ENCODE measurements at places on chromosomes 13 and 19.

DNA sequence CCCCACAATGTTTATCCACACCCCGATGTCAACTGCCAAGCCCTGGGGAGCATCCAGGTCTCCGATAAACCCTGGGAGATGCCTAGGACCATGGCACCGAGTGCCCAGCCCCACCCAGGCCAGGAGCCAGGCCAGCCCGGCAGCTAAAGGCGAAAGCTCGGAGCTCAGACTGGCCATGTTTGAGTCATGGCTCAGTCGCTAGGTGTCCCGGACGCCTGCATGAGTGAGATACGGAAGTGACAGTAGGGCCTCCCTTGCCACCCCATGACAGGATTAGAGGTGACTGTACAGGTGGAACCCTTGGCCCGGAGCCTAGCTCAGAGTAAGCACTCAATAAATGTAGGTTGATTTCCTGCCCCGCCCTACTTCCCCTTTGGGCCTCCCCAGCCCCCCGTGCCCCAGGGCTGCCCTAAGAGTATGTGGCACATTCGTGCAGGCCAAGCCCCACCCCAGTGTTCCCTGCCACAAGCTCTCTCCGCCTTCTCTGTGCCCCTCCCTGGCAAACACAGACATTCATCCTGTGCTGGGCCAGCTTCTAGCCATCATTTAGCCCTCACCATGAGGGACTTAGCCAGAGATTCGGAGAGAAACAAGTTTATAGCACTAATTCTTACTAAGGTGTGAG is 5.8 kb upstream of the TPM4 start:
- DNase-seq: peak; percentile 58

DNA sequence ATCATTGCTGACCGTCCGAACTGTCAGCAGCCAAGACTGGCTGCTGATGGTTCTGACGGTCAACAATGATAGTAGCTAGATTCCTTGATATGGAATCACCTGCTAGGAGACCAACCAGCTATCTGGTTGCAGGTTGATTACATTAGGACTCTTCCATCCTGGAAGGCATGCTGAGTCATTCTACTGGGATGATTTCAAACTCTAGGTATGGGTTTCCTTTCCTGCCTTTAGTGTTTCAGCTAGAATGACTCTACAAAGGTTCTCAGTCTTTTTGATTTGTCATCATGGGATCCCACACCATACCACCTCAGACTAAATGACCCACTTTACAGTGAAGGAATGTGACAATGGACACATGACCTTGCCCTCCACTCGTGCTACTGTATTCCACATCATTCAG is 138.1 kb upstream of the KL start:
- DNase-seq: peak; percentile 25

DNA sequence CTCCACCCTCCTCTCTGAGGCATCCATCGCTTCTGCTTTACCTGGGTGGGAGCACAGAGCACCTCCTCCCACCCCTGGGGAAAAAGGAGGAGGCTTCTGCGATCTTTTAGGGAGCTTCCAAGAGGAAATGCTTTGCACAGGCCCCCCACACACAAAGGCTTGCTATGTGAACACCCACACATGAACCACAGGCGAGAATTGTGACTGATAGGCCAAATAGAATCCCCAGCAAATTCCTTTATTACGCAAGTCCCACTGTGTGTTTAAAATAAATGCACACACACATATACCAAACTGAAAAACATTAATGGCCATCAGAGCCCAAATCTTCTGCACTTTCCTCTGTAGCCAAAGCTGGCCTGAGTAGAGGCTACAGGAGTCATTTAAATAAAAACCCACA is 50.6 kb downstream of the HSPH1 start:
- DNase-seq: no peak

- no peak for DNase-seq
Observed at GRCh38 chr13:112253631-112254030, 122.5 kb upstream of the SPACA7 start.

DNA sequence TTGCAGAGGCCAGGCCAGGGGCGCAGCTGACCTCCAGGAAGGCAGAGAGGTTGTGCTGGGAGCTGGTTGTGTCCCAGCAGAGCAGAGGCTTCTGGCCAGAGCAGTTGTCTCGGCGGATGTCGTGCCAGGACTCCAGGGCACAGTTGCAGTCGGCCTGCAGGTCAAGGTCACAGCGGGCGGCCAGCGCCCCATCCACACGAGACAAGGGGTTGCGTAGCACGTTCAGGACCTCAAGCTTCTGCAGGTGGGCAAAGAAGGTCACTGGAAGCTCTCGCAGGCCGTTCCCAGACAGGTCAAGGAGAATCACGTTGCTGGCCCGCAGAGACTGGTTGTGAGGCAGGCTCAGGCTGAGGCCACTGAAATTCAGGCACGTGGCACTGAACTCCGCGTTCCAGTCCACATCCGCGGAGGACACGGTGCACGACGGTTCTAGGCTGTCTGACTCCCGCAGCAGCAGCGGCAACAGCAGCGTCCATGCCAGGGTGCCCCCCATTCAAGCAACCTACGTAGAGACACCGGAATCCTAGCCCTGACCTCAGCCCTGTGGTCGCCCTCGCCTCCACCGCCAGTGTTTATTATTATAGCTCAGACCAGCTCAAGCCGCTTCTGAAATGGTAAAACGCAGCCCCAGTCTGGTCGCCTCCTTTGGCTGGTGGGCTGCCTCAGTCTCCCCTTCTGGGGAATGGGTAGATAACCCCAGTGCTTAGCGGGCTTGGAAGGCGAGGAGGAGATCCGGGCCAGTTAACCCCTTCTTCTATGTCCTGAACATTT is 766 bp downstream of the LRRC25 start:
- DNase-seq: no peak

GRCh38 chr19:53086949-53087348 is 16.3 kb downstream of the ZNF160 start:
- DNase-seq: no peak

DNA sequence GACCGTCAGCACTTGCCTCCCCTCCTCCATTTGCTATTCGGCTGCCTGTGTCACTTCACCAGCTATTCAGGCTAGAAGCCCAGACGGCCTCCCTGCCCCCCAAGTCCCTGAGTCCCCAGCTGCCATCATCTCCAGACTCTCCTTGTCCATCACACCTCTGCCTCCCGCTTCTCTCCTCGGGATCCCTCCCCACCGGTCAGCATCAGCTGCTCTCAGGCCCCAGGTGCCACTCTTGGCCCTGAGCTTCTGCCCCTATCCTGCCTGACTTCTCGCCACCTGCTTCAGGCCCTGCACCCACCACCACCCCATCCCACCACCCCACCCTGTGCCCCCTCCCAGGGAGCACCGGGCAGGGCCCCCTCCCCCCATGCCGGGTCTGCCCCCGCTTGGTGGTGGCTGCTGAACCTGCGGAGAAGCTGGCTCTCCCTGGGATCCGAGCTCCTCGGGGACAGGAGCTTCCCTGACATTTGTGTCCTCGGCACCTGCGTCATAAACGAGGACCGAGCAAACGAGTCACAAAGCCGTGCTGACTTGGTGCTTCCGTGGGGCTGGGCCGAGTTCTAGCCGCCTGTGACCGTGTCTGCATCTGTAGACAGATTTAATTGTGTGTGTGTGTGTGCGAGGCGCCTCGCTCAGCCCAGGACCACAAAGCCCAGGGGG is 70.3 kb upstream of the MCF2L start:
- no peak for DNase-seq

GRCh38 chr13:44089452-44089851 is 209.7 kb downstream of the LACC1 start:
- no peak for DNase-seq

DNA sequence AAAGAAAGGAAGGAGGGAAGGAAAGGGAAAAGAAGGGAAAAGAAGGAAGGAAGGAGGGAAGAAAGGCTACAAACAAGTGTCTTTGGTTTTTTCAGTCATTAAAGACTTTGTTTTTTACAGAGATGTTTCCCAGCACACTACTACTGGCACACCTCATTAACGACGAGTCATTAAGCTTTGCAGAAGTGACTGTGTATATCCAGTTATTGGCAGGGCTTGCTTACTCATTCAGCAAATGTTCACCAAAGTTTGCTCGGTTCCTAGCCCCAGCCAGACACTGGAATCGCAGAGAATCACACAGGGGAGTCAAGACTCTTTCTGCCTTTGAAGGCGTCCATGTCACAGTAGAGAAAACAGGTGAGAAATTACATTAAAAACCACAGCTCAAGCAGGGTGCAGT is 4.3 kb downstream of the NLRP12 start:
- no peak for DNase-seq

- no peak for DNase-seq
Observed at GRCh38 chr19:34888091-34888490, 38.6 kb upstream of the ZNF30 start.

DNA sequence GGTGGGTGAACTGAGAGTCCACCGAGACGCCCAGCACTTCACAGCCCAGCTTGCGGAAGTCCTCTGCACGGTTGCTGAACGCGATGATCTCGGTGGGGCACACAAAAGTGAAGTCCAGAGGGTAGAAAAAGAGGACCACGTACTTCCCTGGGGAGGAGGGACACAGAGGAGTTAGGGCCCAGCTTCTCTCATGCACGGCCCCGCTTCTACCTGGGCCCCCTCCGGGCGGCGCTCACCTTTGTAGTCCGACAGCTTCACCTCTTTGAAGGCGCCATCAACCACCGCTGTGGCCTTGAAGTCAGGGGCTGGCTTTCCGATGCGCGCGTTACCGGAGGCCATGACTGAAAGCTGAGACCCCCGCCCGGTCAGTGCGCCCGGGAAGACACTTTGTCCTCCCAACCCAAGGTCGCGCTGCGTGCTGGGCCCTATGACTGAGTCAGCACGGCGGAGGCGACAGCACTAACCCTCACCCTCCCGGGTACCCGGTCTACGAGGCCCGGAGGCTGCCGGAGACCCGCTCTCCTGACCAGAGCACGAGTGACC is 606 bp downstream of the PRDX2 start:
- no peak for DNase-seq

GRCh38 chr19:47776568-47776967 is 1.9 kb upstream of the SELENOW start:
- DNase-seq: peak; percentile 61

- no peak for DNase-seq
Observed at GRCh38 chr13:43170506-43170905, 147.1 kb downstream of the DNAJC15 start.

GRCh38 chr13:95154413-95154886 is 146.8 kb downstream of the ABCC4 start:
- DNase-seq: no peak

DNA sequence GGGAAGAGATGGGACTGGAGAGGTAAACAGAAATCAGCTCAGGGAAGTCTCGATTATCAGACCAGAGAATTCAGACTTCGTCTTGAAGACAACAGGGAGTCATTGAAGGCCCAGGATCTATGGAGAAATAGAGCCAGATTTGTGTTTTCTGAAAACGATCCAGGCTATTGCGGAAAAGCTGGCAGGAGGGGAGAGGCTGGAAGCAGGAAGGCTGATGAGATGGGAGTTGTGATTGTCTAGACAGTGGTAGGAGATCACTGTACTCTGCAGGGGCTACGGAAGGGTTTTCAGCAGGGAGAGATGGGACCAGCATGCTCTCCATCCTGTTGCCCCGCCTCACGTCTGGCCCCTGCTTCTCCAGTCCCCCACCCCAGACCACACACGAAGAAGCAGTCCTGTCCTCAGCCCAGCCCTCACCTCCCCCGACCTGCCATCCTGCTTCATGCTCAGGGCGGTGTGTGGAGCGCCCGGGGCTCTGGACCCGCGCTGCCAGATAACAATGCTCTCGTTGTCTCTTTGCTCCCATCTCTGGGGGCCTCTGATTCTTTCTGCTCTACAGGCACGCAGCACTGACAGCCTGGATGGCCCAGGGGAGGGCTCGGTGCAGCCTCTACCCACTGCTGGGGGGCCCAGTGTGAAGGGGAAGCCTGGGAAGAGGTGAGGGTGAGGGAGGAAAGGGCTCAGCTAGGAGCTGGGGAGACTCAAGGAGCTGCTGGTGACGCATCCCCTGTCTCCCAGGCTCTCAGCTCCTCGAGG is 1.9 kb downstream of the ARHGAP33 start:
- DNase-seq: no peak

DNA sequence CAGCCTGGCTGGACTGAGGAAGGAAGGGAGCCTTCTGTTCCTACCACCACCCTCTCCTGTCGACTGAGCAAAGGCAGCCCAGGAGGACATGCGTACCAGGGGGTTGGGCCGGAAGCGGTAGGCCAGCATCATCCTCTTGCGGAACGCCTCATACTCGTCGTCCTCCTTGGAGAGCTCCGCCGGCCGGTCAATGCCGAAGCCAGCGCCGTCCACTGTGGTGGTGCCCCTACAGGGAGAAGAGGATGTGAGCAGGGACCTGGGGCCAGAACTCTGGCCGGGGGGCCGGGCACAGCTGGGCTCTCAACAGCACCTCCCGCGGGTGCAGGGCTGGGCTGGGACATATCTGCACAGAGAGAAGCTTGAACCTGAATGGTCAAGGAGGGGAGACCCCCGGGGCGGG is 3.8 kb upstream of the TM6SF2 start:
- no peak for DNase-seq

DNA sequence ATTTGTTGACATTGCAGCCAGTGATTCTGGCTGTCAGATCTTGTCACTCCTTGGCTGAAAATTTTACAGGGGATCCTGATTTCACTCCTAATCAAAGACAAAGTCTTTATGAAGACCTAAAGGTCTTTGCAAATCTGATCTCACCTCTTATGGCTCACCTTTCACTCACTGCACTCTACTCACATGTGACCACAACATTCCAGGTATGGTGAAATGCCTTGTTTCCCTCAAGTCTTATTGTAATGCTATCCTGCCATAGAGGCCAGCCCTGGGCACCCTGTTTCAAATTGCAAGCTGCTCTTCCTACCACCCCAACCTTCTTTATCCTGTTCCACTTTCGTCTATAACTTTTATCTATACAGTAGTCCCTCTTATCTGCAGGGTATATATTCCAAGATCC is 200.1 kb downstream of the NDFIP2 start:
- DNase-seq: no peak

DNA sequence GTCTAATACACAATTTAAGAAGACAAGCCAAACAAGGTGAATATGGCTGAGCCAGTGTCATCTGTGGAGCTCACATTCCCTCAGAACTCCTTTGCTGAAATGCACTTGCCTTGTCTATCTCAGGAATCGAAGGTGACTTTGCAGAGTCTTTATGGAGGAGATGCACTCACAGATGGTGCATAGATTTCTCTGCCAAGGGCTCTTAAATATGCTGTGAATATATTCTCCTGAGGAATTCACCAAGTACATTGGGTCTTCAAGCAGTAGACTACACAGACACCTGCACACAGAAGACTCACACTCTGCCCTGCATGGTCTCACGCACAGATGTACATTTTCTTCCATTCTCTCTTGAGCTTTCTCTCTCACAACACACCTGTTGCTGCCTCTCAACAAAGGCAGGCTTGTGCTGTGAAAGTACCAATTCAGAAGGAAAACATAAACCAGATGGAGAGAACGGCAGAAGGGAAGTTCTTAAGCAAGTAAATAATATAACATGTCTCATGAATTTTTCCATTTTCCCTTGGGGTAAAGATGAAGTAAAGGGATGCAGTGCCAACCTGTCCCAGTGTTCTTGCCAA is 174.7 kb downstream of the DLEU7 start:
- no peak for DNase-seq

DNA sequence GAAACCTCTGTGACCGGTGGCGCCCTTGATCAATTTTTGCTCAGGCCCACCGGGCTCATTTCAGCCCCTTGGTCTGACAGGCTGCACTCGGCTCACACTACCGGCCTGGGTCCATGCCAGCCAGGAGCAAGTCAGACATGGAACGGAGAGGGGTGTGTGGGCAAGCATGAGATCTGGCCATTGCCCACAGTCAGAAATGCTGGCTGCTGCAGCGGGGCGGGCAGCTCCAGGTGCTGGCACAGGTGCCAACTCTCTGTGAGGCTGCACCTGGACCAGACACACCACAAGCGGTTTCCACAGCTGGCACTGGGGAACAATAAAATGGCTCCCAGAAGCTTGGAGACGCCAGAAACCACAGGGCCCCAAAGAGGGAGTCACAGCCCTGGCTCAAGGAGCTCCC is 43.6 kb upstream of the LPAR6 start:
- no peak for DNase-seq

GRCh38 chr19:14412324-14412995 is 6.7 kb downstream of the DDX39A start:
- DNase-seq: no peak
